ENCODE measurements at places on chromosomes 2 and 18. TPM values are rescaled to one million over a fixed set of nuclear protein-coding genes. Genes with fewer than 3 reads are reported as not detected.

- peak; percentile 90 for DNase-seq
These were observed 26.6 kb upstream of the MAP3K20 start for GRCh38 chr2:173048897-173049661.

GRCh38 chr2:230578106-230578505 is 134.5 kb upstream of the CAB39 start:
- DNase-seq = no peak

GRCh38 chr2:195470622-195471021 is 186.4 kb upstream of the SLC39A10 start:
- no peak for DNase-seq

DNA sequence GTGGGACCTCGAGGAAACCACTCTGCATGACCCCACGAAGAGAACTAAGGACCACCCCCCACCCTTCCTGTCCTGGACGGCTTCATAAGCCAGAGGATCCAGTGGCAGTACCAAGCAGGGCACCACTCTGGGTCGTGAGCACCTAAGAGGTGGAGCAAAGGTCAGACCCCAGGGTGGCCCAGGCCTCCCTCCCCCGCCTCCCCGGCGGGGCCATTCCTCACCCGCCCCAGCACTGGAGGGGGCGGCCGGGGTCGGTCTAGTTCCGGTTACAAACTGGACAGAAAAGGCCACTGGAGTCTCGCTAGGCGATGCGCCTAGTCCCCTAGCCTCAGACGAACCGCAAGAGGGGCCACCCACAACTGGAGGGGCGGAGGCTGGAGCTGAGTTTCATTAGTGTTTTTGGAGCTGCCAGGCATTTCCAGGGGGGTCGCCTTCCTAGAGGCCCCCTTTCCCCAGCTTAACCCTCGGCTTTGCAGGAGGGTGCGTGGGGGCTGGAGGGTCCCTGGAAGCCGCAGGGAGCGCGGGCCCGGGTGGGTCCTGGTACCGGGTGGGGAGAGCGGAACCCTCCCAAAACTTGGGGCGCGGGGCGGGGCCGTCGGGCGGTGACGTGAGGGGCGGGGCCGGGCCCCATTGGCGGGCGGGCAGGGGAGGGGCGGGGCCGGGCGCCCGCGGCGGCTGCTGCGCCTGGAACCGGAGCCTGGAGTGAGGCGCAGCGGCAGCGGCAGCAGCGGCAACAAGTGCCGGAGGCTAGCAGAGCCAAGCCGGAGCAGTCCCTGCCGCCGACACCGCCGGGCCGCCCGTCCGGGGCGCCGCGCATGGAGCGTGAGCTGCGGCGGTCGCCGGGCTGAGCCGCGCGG is at the start of gene B3GNT2:
Gene B3GNT2, plus strand, starts transcription at position 695 of the 857 bp plus-strand sequence. CDS start 26,106 bp downstream, outside the sequence.
- peak; percentile 82 for DNase-seq

- no peak for DNase-seq
These were observed 2.4 kb upstream of the PMAIP1 start for GRCh38 chr18:59897321-59897954.

GRCh38 chr2:43032213-43033015 is 194.0 kb downstream of the ZFP36L2 start:
- DNase-seq = no peak

GRCh38 chr2:160532388-160532787 is 38.8 kb upstream of the RBMS1 start:
- no peak for DNase-seq

GRCh38 chr2:65647249-65647842 is 214.9 kb upstream of the SPRED2 start:
- DNase-seq = no peak

- DNase-seq = no peak
These were observed 155.3 kb upstream of the NABP1 start for GRCh38 chr2:191522478-191523120.

CAVIN2 gene
- 56.5 TPM for total RNA-seq

- DNase-seq = no peak
These were observed 4.6 kb upstream of the DSG4 start for GRCh38 chr18:31371989-31372388.

DNA sequence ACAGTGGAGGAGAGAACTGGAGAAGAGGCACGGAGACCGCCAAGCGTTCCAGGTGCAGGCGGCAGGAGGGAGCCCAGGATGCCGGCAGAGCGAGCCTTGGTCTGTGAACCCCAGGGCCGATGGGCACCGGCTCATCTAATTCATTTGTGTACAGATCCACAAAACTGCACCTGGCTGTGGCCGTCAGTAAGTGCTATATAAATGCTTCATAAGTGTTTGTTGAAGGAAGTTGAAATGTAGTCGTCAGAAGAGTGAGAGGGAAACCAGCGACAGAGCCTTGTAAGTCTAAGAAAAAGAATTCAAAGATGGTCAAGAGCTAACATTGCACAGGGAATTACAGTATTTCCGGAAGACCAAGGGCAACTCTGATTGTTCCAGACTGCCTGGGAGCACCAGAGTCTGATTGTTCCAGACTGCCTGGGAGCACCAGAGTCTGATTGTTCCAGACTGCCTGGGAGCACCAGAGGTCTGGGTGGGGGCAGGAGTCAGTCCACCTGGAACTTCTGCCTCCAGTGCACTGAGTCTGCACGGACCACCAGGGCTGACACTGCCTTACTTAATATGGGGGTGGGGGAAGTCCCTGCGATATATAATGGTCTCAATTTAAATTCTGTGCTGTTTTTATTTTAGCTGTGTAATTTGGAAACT is 112.3 kb downstream of the BCL2 start:
- no peak for DNase-seq

TUBA4B gene
- total RNA-seq = not detected

ASXL2 gene
- total RNA-seq = 14.0 TPM

- DNase-seq = no peak
These were observed 307.6 kb upstream of the RAB12 start for GRCh38 chr18:8301427-8302172.

GRCh38 chr2:65691816-65692215 is 259.4 kb upstream of the SPRED2 start:
- DNase-seq = no peak

GRCh38 chr2:182207049-182207746 is 219.6 kb downstream of the PDE1A start:
- no peak for DNase-seq

DNA sequence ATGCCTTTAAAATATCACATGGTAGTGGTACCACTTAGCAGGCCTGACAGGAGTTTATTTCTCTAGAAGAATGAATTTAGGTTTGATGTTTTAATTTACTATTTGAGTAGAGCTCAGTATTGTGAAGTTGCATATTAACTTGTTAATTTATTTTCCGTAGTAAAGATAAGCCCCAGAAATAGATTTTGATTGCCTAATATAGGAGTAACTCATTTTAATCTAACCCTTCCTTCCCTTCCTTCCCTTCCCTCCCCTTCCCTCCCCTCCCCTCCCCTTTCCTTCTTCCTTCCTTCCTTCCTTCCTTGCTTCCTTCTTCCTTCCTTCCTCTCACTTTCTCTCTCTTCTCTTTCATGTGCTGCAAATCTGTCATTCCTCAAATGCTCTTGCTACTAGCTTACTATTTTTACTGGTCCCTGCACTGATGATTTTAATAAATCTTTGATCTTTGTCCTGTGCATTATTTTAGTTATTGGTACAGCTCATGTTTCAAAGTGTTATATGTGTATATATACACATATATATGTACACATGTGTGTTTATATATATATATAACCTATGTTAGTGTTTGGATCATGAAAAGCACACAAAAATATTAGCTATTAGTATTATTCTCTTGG is 862.6 kb upstream of the CNTNAP5 start:
- no peak for DNase-seq

GRCh38 chr2:65121-65520 is 18.8 kb upstream of the FAM110C start:
- DNase-seq = no peak

- DNase-seq = no peak
These were observed 83.6 kb downstream of the VRK2 start for GRCh38 chr2:58130238-58130637.

DNA sequence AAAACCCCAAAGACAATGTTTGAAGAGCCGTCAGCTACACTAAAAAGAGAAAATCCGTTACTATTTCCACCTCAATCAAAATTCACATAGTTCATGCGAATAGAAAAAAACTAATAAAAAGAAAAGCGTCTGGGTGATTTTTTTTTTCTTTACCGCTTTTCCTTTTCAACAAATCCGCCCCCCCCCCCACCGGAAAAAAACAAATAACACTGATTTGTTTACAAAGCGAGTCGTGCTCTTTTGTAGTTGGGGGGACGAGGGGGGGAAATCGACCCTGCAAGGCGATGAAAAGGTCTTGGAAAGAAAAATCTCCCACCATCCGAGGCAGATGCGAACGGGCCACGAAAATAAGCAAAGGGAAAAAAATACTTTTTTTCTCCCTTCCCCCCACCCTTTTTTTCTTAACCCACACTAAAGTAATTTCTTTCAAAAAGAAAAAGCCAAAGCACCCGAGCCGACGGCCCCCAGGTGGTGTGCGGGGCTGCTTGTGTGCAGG is 638 bp downstream of the ZNF521 start:
- no peak for DNase-seq

SERPINB11 gene
- total RNA-seq = not detected

- DNase-seq = no peak
These were observed 258.9 kb upstream of the TNP1 start for GRCh38 chr2:217118559-217119284.

CPS1 gene
- total RNA-seq = 33.9 TPM

DNA sequence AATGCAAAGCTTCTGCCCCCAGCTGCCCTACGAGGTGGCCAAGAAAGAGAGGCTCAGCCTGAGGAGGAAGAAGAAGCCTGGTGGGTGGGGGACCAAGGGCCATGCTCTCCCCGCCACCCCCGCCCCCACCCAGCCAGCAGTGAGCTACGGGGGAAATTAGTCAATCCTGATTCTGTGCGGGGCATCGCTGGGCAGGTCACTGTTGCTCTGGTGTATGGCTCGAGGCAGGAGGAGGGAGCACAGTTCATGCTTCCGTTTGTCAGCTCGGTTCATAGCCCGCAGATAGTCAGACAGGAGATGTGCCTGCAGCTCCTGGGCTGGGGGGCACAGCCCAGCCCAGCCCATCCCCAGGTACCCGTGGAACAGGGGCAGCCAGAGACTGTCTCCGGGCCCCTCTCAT is 17.1 kb downstream of the RAMP1 start:
- no peak for DNase-seq

DNA sequence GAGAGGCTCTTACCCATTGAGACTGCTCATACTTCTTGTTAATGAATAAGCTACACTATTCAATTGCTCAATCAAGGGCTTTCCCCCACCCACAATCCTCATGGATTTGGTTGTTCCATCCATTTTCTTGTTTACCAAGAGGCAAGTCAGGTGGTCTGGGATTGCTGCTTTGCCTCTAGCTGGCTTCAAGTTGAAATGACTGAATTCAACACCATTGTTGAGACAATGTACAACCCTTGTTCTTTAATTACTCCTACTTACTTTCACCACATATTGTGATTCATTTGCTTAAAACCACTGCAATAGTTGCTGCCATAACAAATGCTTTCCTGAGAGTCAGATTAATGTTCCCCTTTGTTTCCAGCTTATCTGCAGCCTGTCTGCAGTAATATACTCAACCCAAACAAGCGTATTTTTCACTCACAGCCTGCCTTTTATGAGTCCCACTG is 532.2 kb downstream of the RIT2 start:
- no peak for DNase-seq

SPIRE1 gene
- 43.1 TPM for total RNA-seq

- DNase-seq = no peak
These were observed 2.4 kb upstream of the GPC1 start for GRCh38 chr2:240432820-240433801.

GRCh38 chr2:32777714-32778113 is 149.9 kb downstream of the TTC27 start:
- no peak for DNase-seq

- peak; percentile 87 for DNase-seq
These were observed 10.4 kb upstream of the LRRFIP1 start for GRCh38 chr2:237616734-237617586.

MEP1B gene
- 0.08 TPM for total RNA-seq

GRCh38 chr2:227888289-227888688 is 16.9 kb downstream of the DAW1 start:
- DNase-seq = no peak

GRCh38 chr18:79911344-79912270 is 39.8 kb downstream of the SLC66A2 start:
- peak; percentile 40 for DNase-seq

ACVR1C gene
- 7.8 TPM for total RNA-seq

- DNase-seq = peak; percentile 30
These were observed 1389.7 kb downstream of the DSC3 start for GRCh38 chr18:29652797-29653196.

GRCh38 chr2:136373841-136374240 is 255.9 kb upstream of the CXCR4 start:
- DNase-seq = no peak

AQP12B gene
- total RNA-seq = not detected

GRCh38 chr18:57743008-57743407 is 60.1 kb downstream of the ATP8B1 start:
- peak; percentile 66 for DNase-seq

ODC1 gene
- 376 TPM for total RNA-seq

GRCh38 chr2:16219292-16219975 is 279.1 kb downstream of the MYCN start:
- no peak for DNase-seq

DNA sequence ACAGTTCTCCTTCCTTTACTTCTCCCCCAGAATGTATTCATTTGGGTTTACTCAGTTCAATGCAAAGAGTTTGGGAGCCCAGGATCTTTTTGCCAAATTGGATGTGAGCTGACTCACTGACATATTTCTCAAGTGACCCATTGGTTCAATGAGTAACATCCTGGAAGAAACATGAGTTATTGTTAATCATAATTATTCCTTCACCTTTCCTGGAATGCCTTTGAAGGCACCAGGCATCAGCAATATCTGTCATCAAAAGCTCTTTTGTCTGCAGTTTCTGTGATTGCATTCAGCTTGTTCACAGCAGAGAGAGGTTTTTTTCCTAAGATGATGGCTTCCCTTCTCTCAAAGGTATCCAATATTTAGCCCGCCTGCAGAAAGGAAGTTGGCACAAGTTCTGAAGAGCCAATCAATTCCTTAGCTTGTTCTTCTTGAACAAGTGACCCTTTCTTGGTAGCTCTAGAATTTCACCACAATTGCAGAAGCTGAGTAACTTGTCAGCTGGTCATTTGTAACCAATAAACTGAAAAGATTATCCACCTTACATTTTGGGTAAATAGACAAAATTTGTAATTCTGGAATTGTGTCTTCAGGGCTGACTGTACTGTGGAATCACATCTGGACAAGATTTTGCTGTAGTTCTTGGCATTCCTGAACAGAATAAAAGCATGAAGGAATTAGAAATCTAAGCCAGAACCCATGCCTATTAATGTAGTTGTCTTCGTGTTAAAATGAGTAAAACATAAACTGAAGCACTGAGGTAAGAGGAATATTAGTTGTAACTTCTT is 72.2 kb upstream of the TMEM17 start:
- DNase-seq = no peak

Measured in myocyte (in vitro differentiated cells).